ENCODE measurements at places on chromosomes 3 and 15.

GRCh38 chr3:33132019-33132360 lies 18.2 kb downstream of the CRTAP start:
- no peak for DNase-seq

GRCh38 chr15:40414816-40415215 lies 9.2 kb downstream of the IVD start:
- no peak for DNase-seq

- DNase-seq: no peak
Measured at GRCh38 chr15:93895976-93896770, 335.2 kb upstream of the MCTP2 start.

DNA sequence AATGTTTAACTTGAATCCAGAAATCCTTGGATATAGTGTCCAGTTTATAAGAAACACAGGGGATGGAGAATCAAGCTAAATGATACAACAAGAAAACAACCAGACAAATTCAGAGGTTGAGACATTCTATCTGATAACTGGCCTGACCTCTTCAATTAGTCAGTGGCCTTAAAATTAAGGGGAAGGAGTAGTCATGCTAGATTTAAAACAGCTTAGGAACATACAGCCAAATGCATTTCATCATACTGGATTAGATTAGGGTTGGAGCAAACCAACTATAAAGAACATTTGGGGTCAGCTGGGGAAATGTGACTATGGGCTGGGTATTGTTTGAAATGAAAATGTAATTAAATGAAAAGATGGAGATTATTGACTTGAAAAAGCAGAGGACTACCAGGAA lies 53.3 kb downstream of the PPARG start:
- DNase-seq: no peak

- DNase-seq: no peak
Measured at GRCh38 chr3:141941093-141941492, 64.7 kb downstream of the ATP1B3 start.

GRCh38 chr3:62999158-62999557 lies 123.9 kb upstream of the CADPS start:
- DNase-seq: no peak

GRCh38 chr15:39885099-39885777 lies 34.8 kb downstream of the GPR176 start:
- no peak for DNase-seq

DNA sequence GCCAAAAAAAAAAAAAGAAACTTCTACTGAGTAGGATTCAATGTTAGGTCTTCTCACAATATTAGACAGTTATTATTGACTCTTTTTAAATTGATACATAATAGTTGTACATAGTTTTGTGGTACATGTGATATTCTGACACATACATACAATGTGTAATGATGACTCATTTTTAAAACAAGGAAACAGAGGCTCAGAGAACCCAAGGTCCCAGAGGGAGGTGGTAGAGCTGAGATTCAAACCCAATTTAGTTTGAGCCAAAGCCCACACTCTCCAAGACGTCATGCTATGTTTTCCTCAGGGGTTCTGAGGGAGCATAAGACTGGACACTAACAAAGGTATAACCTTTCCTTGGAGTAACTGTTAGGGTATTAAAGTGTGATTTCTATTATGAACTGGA lies 40.6 kb downstream of the MYO5C start:
- no peak for DNase-seq

DNA sequence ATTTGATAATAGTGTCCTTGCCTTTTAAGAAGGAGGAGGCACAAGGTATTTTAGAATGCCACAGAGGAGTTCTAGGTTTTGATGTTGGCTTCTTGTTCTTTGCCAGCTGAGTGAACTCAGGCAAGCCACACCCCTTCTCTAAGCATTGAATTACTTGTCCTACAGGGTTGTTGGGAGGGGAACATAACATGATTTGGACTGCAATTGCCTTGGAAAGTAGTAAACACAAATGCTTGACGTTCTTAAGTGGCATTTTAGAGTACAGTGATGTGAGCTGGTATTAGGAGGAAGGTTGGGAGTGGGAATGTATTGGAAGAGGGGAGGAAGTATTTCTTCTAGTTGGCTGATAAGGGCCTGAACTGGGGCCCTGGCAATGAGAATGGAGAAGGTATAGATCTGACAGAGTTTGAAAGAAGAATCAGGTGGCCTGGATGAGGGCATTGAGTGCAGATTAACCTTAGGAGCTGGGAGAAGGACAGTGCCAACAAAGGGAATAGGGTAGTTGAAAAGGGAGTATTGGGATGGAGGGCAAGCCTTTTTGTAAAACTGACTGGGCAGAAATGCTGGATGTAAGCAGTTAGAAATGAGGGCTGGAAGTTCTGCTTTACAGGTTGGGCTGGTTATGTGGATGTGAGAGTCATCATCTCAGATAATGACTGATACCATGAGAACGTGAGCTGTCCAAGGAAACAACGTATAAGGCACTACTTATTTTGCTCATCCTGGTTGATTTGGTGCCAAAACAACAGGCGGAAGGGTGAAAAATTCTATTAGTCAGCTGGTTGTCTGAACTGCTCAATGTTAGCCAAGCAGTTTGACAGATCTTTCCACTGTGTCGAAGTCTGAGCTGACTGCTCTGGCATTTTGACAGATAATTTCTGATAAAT lies 16.7 kb downstream of the KAT2B start:
- no peak for DNase-seq

- no peak for DNase-seq
Measured at GRCh38 chr15:42203891-42204290, 4.2 kb downstream of the VPS39 start.

DNA sequence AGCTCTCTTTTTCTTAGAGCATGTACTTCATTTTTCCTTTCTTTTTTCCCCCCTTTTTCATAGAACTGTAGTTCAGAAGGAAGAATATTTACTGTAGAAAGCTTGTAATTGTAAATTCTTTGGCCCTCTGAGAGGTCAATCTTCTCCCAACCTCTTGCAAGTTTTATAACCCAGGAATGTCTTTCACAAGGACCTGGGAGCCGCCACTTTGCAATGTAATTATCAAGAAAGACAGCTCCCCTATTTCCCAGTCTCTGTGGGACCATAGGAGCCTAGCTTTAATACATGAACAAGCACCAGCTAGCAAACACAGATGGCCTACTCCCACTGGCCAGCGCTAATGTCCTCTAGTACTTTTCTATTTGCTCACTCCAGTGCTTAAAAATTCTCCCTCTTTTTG lies 51.4 kb downstream of the NFKBIZ start:
- no peak for DNase-seq

GRCh38 chr3:180036671-180037455 lies at the start of gene PEX5L:
Gene PEX5L (minus strand): TSS chr3:180036937. CDS start chr3:180036599, 338 bp downstream.
- DNase-seq: peak; percentile 95

DNA sequence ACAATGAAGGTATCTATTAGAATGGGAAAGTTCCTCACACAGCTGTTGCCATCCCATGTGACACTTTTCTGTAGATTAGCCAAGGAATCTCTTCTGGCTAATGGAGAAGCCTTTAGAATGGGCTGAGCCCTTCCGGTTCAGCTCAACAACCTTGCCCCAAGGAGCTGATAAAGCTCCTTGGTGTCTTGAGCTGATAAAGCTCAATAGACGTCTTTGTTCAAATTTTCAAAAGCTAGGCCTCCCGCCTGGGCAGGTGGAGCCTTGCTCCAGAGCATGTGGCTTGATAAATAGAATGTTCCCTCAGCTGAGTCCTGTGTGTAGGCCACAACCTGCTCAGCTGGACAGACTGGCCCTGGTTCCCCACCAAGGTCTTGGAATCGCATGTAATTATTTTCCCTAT lies 7.2 kb upstream of the BNIP2 start:
- no peak for DNase-seq

DNA sequence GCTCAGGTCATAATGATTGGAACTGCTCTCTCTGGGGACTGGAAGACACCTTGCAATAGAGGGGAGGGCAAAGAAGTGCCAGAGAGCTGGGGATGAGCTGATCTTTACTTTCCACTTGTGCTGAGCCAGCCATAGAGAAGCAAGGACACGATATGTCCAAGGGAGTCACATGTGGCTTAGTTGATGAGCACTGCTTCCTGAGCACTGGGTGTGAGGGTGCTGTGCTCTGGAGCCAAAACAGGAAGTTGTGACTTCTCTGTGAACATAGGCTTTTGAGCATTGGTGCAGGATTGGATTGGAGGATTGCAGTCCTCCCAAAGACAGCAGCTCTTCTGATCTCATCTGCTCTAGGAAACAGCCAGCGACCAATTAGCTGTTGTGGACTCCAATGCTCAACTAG lies 6.7 kb downstream of the PARP14 start:
- no peak for DNase-seq

- DNase-seq: no peak
Measured at GRCh38 chr3:74824366-74824765, 209.9 kb upstream of the CNTN3 start.

DNA sequence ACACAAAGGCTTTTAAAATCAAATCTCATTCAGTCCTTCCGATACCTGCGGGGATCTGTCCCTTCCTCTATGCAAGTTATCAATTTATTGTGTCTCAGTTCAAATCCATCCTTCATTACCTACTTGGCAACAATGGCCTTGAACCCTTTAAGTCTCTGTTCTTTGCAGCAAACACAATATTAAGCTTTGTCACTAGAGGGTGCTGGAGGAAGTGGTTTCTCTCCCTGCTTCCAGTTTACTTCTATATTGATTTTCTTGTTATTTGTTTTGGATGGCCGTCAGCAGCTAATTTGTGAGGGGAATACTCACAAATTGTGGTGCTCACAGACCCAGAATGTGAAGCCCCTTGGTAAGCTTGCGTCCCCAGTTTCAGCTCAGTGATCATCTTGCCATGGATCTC lies 278.3 kb downstream of the FGF12 start:
- no peak for DNase-seq

- DNase-seq: no peak
Measured at GRCh38 chr3:169390271-169390670, 273.2 kb downstream of the MECOM start.

- DNase-seq: no peak
Measured at GRCh38 chr3:30518181-30518864, 88.1 kb upstream of the TGFBR2 start.

GRCh38 chr3:155790272-155790925 lies 15.7 kb downstream of the C3orf33 start:
- no peak for DNase-seq

GRCh38 chr3:11583638-11584046 lies 60.1 kb downstream of the VGLL4 start:
- no peak for DNase-seq

- DNase-seq: no peak
Measured at GRCh38 chr15:77642793-77643430, 10.2 kb upstream of the LINGO1 start.

DNA sequence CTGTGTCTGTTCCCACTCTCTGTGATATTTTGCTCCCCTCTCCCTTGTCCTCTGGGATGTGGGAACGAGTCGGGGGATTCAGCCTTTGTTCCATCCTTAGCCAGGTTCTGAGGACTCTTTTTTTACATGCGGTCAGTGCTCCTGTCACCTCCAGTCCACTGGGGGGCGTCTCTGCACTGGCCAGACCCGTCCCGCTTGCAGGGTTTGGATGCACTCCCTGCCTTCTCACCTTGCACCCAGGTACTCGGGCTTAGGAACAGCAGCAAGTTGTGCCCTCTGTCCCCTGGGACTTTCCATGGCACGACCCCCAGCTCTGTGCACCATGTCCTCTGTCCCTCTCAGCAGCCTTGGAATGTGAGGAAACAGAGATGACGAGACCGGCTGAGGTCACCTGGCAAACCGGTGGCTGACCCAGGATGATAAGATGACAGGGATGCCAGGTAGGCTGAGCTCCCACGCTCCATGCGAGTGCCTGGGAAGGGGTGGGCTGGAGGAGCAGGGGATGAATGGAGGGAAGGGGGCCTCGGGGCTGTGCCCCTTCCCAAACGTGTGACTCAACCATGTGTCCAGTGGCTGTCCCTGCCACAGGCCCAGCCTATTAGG lies 27.3 kb upstream of the FGD5 start:
- peak; percentile 79 for DNase-seq

DNA sequence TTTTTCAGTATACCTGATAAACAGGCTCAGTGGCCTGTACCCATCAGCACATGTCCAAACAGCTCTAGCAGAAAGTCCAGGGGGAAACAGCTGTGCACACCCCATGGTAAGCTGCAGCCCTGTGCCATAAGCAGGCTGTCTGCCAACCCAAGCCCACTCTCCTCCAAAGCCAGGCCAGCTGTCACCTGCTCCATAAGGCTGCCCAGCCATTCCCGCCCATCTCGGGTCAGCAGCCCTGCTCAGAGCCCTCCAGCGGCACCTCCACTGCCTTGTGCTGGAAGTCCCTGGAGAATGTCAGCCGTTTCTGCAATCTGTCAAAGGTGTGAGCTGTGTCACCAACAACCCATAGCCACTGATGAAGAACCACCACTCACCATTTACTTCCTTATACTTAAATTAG lies 82.0 kb downstream of the NTRK3 start:
- DNase-seq: no peak

GRCh38 chr3:159130108-159130507 lies 328.3 kb downstream of the MFSD1 start:
- no peak for DNase-seq

DNA sequence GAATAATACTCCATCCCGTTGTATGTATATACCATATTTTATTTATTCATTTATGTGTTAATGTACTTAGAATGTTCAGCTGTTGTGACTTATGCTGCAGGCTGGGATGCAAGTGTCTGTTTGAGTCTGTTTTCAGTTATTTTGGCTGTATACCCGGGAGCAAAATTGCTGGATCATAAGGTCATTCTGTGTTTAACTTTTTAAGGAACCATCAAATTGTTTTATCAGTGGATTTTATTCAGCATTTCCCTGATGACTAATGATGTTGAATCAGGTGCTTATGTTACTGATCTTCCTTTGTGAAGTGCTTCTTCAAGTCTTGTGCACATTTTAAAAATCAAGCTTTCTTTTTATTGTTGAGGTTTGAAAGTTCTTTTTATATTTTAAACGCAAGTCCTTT lies 118.1 kb downstream of the SLC25A26 start:
- no peak for DNase-seq

GRCh38 chr3:178246004-178246403 lies 290.2 kb upstream of the KCNMB2 start:
- no peak for DNase-seq

DNA sequence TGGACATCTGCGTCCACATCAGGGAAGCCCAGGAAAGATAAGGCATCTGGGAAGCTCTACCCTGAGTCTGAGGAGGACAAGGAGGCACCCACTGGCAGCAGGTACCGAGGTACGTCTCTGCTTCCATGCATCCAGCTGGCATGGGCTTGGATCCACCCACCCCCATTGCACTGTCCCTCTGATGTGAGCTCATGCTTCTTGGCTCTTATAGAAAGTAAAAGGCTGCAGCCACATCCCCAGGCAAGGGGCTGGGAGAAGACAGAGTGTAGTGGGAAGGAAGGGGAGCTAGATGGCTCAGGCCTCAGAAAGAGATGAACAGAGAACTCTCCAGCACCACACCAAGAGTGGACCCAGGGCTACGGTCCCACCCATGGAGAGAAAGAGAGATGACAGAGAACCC lies 18.2 kb downstream of the PTH1R start:
- no peak for DNase-seq

GRCh38 chr3:25471081-25471768 lies 43.2 kb downstream of the RARB start:
- no peak for DNase-seq

- DNase-seq: no peak
Measured at GRCh38 chr3:13841141-13841540, 38.7 kb downstream of the WNT7A start.

Measured in nephron progenitor cell (in vitro differentiated cells).